Spinal cord (tissue), 10 donors: ENCODE measurements at places on chromosomes 5 and 9.

GRCh38 chr5:37835380-37835973, 4.4 kb downstream of the GDNF start:
- DNase-seq: no peak

- DNase-seq: no peak
Observed at GRCh38 chr5:69217151-69217511, 17.6 kb upstream of the CDK7 start.

DNA sequence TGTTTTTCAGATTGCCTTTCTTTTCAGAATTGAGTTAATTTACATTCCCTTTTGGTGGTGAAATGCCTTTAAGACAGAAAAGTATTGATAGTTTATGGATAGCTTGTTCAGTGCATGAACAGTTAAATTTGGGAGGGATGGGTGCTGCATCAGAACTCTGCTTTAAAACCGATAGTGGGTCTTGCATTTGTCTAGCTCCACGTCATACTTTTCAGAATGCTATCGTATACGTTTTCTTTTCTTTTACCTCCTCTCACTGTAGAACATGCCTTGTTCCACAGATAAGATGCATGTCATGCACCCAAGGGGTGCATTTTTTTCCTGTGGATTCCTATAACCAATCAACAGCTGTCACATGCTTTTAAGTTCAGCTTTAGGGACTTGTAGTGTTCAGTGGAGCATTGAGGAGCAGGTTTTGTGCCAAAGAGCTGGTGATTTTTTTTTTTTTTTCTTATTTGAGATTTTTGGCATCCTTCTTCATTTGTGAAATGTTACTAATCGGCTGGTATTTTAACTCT, 2.3 kb downstream of the SLC44A1 start:
- DNase-seq: no peak

- peak; percentile 53 for DNase-seq
Observed at GRCh38 chr9:135343837-135344522, 135.6 kb upstream of the PPP1R26 start.

GRCh38 chr9:108445431-108446071, 410.2 kb downstream of the ACTL7B start:
- no peak for DNase-seq
